ENCODE measurements at places on chromosomes 3 and 15.

DNA sequence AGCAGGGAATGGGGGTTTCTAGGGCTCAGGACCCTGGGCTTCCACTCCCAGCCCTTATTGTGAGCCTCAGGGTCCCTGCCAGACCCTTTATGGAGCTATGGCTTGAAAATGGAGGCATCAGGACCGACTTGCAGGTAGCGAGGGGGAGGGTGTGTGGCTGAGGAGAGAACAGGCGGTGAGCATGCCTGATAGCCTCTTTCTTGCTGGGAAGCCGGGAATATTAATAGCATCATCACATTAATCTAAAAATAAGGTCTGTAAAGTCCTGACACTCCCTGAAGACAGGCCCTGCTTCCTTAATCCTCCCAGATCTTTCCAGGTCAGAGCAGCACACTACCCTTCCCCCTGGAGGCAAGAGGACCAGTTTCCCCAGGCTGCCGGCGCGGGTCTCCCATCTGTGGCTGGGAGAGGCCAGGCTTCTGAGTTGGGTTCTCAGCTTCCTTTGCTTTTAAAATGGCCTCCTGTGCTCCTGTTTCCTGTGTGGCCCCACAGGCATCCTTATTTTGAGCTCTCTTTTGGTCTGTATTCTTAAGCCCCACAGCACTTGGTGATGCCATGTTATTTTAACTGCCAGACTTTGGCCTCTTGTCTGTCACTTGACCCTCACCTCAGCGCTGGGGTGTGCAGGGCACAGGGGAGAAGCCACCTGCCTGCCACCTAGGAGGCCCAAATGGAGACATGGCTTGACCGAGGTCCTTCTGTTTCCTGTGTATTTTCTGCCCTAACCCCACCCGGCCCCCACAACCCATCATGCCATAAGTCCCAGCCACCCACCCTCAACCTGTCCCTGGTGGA is 185.0 kb upstream of the TOPAZ1 start:
- DNase-seq = no peak

GRCh38 chr3:191330530-191331048 is 263 bp upstream of the UTS2B start:
- no peak for DNase-seq

DNA sequence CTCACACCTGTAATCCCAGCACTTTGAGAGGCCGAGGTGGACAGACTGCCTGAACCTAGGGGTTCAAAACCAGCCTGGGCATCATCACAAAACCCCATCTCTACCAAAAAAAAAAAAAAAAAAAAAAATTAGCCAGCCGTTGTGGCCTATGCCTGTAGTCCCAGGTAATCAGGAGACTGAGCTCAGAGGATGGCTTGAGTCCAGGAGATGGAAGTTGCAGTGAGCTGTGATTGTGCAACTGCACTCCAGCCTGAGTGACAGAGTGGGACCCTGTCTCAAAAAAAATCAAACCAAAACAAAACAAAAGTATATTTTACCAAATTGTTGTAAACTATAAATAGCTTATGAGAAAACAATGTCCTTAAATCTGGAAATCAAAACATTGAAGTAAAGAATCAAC is 34.7 kb upstream of the UBP1 start:
- no peak for DNase-seq

- no peak for DNase-seq
Measured at GRCh38 chr15:61780278-61780980, 279.8 kb downstream of the VPS13C start.

DNA sequence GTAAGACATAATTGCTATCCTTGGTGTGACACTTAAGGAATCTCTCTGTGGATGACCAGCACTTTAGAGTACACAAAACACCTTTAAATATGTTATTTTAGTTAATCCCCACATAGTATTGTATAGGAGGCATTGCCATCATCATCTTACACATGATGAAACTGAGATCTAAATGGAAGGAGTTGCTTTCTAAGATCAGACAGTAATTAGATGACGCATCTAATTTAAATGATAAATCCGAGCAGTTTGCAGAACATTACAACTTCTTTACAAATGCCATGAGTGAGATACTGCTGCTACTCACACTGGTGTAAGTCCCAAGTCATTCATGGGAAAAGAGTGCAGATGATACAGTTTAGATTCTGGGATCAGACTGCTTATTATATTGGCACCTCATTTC is 431.9 kb downstream of the MFSD1 start:
- no peak for DNase-seq

DNA sequence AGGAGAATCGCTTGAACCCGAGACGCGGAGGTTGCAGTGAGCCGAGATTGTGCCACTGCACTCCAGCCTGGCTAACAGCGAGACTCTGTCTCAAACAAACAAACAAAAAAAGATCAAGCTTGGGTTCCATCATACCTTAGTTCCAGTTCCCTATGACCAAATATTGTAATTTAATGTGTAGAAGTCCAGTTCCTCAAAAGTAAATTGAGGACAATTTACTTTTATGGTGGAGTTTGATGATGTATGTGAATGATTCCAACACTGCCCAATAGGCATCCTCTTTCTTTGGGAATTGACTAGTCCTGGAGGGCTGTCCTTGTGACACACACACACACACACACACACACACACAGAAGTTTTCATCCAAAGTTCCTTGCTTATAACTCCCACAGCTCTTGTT is 2.8 kb upstream of the PKM start:
- DNase-seq = no peak

- DNase-seq = no peak
Measured at GRCh38 chr3:114320246-114320645, 26.4 kb downstream of the TIGIT start.

DNA sequence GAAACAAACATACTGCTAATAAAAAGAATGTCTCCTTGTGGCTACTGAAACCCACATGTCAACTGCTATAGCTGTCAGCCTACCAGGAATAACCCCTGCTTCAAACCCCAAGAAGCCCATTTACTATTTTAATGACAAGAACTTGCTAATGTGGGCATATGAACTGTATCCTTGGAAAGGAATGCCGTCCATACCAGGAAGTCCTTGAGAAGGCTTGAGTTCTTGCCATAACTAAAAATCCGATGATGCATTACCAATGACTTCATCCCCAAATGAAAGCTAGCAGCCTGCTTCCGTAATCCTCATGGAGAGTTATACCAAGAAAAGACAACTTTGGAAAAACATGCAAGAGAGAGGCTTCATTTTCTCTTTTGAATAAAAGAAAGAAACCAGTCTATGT is 34.8 kb downstream of the MINDY4B start:
- DNase-seq = no peak

DNA sequence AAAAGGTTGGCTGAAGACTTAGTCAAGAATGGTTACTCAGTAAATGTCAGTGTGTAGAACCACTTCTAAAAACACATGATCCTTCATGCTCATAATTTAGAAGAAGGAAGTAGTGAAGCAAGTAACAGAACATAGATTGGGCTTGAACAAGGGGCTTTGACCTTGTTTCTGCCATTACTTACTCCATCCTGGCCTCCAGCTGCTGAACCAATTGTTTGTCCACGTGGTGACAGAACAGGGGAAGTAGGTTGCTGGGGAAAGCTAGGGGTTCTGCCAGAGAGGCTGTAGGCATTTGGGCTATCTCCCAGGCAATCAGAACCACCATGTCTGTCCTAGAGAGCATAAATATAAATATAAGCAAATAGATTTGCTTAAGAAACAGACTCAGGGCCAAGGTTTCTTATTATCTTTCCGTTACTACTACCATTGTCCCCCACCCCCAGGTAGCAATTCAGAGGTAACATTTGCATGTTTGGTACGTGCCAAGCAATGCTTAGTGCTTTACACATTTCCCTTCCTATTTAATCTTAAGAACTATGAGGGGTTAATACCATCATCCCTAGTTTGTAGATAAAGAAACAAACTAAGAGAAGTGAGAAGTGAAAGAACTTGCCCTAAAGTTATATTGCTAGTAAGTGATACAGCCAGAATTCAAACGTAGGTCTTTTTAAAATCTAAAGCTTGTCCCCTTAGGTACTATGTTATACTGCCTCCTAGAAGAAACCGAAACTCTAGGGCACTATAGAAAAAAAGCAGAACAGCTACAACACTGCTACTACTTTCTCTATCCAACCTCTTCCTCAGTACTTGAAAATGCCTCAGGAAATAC is 3.0 kb upstream of the SPG11 start:
- no peak for DNase-seq

- no peak for DNase-seq
Measured at GRCh38 chr3:114393367-114394072, 99.7 kb downstream of the TIGIT start.

GRCh38 chr3:37566730-37567129 is 294.9 kb upstream of the CTDSPL start:
- no peak for DNase-seq

GRCh38 chr3:53750253-53751210 is 95.7 kb downstream of the CHDH start:
- peak; percentile 47 for DNase-seq

GRCh38 chr3:127706312-127706711 is 33.6 kb downstream of the ABTB1 start:
- DNase-seq = no peak

GRCh38 chr3:156014489-156014888 is 105.9 kb upstream of the KCNAB1 start:
- no peak for DNase-seq

- DNase-seq = no peak
Measured at GRCh38 chr15:34737477-34737876, 17.3 kb downstream of the GJD2 start.

DNA sequence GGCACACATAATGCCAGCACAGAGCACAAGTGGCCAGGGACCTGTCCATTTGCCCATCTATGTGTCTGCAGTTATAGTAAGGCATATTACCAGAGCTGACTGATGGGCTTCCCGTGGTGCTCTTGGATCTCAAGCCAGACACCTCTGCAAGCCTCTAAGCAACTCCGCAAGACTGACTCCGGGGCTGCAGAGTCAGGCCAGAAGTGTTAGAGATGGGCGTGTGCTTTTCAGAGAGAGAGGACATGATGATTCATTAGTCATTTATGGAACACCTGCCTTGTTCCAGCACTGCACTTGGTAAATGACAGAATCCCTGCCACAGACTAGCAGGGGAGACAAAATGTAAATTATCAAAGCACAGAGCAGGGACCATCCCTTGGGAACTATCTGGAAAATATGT is 559.0 kb downstream of the PDCD6IP start:
- no peak for DNase-seq

DNA sequence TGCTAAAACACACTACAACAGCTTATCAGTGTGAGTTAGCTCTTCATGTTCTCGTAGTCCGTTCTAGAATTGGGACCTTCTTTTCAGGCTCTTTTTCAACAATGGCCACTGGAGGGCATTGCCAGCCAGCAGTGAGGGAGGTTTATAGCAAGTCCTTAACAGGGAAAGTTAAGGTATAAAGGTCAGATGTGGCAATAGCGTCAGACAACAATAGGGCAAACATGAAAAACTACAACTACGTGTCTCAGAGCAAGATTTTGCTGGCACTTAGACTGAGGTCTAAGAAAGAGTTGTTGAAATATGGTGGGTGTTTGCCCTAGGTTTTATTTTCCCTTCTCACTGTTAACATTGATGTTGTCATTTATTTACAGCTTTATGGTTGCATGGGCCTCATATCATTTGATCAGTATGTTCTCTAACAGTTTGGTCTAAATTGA is 161.4 kb downstream of the GMNC start:
- peak; percentile 4 for DNase-seq

DNA sequence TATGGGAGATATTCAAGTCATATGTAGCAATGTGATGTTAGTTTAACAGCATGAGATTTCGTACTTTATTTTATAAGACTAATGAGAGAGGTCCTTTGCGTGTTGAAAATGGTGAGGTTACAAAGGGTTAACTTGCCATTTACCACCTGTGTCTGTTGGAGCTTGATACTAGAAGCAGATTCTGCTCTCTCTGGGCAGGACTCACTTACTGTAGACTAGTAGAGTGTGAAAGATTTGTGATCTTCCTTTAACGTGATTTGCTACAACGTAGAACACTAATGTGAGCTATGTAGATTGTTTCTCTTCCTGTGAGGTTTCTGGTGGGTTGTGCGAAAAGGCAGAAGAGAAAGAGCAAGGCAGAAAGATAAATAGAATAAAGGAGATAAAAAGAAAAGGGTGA is 1.1 kb downstream of the TP63 start:
- peak; percentile 15 for DNase-seq

GRCh38 chr3:58003093-58003492 is 5.1 kb upstream of the FLNB start:
- DNase-seq = no peak

DNA sequence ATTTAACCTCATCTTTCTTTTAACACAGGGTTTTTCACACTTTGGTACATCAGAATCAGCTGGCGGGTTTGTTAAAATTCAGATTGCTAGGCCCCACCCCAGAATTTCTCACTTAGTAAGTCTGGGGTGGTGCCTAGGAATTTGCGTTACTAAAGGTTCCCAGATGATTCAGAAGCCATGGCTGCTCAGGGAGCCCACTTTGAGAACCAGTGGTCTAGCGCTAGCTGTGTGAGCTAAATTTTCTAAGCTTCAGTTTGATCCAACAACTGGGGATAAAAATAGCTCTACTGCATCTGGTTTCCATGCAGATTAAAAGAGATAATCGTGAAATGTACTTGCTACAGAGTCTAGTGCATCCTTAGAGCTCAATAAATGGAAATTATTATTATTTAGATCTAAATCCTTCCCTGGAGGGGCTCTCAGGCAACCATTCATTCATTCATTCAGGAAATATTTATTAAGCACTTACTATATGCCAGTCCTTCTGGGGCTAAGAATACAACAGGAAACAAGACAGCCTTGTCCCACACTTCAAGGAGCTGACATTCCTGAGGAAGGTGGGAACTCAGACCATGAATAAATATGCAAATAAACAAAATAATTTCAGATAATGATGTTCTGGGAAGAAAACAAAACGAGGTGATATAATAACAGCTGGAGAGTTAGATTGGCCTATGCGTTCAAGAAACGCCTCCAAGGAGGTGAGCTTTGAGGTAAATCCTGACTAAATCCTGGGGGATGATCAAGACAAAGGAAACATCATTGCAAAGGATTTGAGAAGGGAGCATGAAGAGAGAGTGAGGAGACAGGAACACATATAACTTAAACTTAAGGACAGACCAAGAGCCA is 3.9 kb upstream of the CIDEC start:
- no peak for DNase-seq

DNA sequence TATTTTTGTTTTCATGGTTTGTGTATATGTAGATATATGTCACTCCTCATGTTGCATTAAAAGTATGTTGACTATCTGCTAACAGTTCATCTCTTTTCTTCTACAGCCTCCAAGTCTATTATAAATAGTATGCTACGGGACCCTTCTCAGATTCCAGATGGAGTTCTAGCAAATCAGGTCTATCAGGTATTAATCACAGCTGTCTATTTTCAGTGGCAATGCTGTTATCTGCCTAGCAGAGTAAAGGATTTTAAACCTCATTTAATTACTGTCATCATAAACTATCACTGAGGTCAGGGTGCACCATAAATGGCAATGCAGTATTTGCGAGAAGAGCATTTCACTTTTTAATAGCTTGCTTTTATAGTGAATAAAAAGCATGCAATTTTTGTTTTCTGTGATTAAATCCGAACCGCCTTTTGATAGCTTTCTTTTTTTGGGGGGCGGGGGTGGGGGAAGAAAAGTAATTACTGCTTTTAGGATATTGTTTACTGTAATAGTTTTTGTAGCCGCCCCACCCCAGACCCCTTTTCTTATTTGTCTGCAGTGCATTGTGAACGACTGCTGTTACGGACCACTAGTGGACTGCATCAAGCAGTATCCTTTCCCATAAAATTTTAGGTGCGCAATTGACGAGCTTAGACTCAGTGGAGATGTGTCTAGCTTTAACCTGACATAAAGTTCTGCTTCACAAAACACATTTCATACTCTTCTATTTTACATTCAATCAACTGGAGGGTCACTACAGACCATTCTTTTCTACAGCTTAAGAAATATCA is 112.3 kb downstream of the CDIN1 start:
- no peak for DNase-seq

GRCh38 chr15:73941871-73942635 is 15.8 kb downstream of the LOXL1 start:
- DNase-seq = no peak

- DNase-seq = no peak
Measured at GRCh38 chr15:90667073-90667754, 49.9 kb upstream of the BLM start.
